ENCODE measurements at places on chromosomes 5 and 9.
A peak's percentile ranks its signal among the peaks of the same experiment; 100 is the strongest.

DNA sequence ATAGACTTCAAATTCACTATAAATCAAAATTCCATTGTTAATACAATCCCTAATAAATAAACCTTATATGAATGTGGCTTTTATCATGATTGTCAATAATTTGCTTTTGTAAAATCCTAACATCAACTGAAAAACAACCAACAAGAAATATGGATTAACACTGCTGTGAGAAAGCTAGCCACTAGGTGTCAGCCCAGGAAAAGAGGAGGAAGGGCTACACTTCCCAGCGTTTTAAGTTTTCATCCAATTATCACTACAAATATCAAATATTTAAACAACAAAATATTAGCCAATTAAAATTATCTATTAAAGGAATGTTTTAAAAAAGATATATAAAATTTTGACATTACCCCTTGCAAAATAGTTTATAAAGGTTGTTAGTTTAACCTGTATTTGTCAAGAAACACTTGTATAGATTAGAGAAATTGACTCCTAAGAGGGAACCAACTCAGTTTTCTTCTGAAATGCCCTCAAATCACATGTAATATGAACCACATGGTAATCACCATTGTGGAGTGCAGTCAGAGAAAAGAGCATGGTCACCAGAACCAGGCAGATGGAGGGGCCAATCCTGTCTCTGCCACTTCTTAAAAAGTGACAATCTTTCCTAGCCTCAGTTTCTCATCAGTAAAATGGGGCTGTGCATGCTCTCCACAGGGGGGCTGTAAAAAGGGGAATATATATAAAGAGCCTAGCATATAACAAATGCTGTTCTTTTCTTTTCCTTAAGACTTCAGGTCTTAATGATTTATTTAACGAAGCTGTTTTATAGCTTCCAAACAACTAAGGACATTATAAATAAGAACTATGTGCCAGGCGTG, 188.2 kb downstream of the CRB2 start:
- DNase-seq, result peak; percentile 37
- H3K27ac ChIP-seq, result no peak overlapping the region
- H3K4me1 ChIP-seq, result peaks cover 6% of the 10 kb centered on the region
- H3K4me3 ChIP-seq, result no peak overlapping the region

DNA sequence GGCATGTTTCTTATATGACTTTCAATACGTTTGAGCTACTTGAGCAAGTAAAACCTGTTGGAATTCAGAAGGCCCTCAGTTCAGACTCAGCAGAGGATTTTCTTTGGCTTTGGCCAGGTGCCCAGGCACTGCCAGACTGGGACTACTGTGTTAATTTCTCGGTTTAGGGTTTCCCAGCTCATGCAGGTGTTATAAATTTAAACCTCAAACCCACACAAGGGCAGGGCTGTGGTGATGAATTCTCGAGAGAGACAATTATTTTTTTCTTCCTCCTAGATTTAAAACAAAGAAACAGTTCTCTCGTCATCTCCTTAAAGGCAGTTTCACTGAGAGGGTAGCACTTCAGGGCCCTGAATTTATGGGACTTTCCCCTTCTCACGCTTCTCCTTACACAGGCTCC, 406.0 kb upstream of the PIK3R1 start:
- H3K4me3 ChIP-seq, result no peak overlapping the region
- no peaks in the 10 kb centered on the region for H3K27me3 ChIP-seq
- no peak for DNase-seq
- H3K27ac ChIP-seq, result no peak overlapping the region

- H3K36me3 ChIP-seq, result no peaks in the 10 kb centered on the region
- H3K4me1 ChIP-seq, result no peaks in the 10 kb centered on the region
- no peak overlapping the region for H3K4me3 ChIP-seq
- no peak for DNase-seq
- H3K27me3 ChIP-seq, result no peaks in the 10 kb centered on the region
- H3K27ac ChIP-seq, result no peak overlapping the region
Measured at GRCh38 chr9:123129423-123129822, 96.0 kb downstream of the GPR21 start.

GRCh38 chr5:140953234-140953633, 13.0 kb upstream of the PCDHAC2 start:
- H3K36me3 ChIP-seq, result peaks cover 17% of the 10 kb centered on the region
- H3K27me3 ChIP-seq, result no peaks in the 10 kb centered on the region
- H3K27ac ChIP-seq, result no peak overlapping the region
- no peak for DNase-seq
- no peak overlapping the region for H3K4me3 ChIP-seq
- no peaks in the 10 kb centered on the region for H3K4me1 ChIP-seq

- H3K4me1 ChIP-seq, result peaks cover 4% of the 10 kb centered on the region
- DNase-seq, result no peak
- H3K27ac ChIP-seq, result no peak overlapping the region
Measured at GRCh38 chr5:77379558-77380061, 112.5 kb downstream of the WDR41 start.

DNA sequence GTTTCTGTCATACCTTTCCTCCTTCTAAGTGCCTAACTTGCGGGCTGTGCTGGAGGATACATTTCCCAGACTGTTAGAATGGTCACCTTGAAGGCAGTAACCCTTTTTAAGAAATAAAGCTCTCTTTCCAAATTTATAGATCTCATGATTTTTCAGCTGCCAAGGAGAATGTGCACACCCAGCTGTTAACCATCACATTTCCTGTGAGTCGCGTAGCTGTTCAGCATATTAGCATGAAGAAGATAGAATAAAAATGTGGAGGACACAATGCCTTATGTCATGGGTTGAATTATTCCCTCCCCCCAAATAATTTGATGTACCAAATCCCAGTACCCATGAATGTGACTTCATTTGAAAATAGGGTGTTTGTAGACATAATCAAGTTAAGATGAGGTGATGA, 729.4 kb downstream of the MTRR start:
- no peaks in the 10 kb centered on the region for H3K27me3 ChIP-seq
- no peak overlapping the region for H3K4me3 ChIP-seq
- no peaks in the 10 kb centered on the region for H3K36me3 ChIP-seq
- DNase-seq, result no peak

DNA sequence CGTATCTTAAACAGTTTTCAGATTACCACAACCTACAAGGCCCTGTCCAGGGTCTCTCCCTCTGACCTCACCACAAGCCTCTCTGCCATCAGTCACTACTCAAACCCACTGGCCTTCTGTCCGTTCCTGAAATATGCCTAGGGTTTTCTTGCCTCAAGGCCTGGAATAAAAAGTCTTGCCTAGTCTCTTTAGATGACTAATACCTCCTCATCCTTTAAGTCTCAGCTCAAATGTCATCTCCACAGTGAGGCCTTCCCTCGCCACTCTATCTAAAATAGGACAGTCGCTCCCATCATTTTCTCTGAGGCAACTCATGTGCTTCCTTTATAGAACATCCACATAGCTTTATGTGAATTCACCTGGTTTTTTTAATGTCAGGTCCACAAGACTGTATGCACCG, 5.2 kb downstream of the DENND1A start:
- H3K27ac ChIP-seq, result no peak overlapping the region
- peaks cover 10% of the 10 kb centered on the region for H3K36me3 ChIP-seq
- no peak overlapping the region for H3K4me3 ChIP-seq
- DNase-seq, result no peak
- H3K4me1 ChIP-seq, result peaks cover 18% of the 10 kb centered on the region

- H3K36me3 ChIP-seq, result no peaks in the 10 kb centered on the region
- peak overlapping the region; percentile 96 for H3K27ac ChIP-seq
- peak overlapping the region; percentile 95 for H3K4me3 ChIP-seq
- peaks cover 13% of the 10 kb centered on the region for H3K27me3 ChIP-seq
Measured at GRCh38 chr9:33524306-33524947, 376 bp downstream of the ANKRD18B start.

DNA sequence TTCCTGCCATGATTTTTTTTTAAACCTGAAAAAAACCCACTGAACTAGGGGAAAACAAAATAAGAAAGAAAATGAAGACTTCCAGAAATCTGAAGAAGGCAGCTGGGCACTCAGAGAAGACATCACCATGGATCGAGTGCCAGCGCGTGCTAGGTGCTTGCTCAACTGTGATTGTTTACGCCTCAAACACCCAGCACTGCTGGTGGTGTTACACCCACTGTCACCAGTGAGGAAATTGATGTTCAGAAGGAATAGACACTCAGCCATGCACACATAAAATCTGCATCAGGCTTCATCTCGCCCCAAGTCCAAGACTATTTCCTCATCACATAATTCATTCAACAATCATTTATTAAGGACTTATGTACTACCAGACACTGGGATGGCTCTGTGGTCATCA, 82.1 kb downstream of the HRH2 start:
- no peak for DNase-seq
- peaks cover 13% of the 10 kb centered on the region for H3K27me3 ChIP-seq
- peaks cover 4% of the 10 kb centered on the region for H3K4me1 ChIP-seq
- H3K36me3 ChIP-seq, result no peaks in the 10 kb centered on the region
